Fibroblast of lung (primary cell): ENCODE measurements at places on chromosomes 4 and X. TPM values are rescaled to one million over a fixed set of nuclear protein-coding genes. Genes with fewer than 3 reads are reported as not detected.

- no peaks in the 10 kb centered on the region for H3K27me3 ChIP-seq
- no peaks in the 10 kb centered on the region for H3K4me1 ChIP-seq
- no peak for DNase-seq
- H3K27ac ChIP-seq: no peak overlapping the region
- no peaks in the 10 kb centered on the region for H3K36me3 ChIP-seq
- no peak overlapping the region for H3K4me3 ChIP-seq
Observed at GRCh38 chr4:2277956-2278355, 16.0 kb upstream of the MXD4 start.

GRCh38 chr4:124541652-124542420 lies 170.7 kb downstream of the ANKRD50 start:
- H3K4me1 ChIP-seq: no peaks in the 10 kb centered on the region
- H3K36me3 ChIP-seq: no peaks in the 10 kb centered on the region
- no peak for DNase-seq
- H3K27ac ChIP-seq: no peak overlapping the region
- H3K4me3 ChIP-seq: no peak overlapping the region

DNA sequence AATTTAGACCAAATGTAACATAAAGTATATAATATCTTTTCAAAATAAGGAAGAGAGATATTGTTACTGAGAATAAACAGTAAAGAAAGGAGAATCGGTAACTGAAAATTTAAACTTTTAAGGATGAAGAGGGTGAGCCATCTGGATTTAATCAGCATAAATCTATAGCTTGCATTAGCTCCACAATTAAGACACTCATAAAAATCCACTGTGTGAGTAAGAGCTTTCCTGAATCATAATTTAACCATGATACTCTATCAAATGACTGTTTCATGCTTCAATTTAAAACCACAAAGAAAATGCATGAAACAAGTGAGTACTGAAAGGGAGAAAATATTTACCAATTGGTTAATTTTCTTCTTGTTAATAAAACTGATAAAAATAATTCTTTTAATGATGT lies 951.5 kb upstream of the SLIT2 start:
- H3K36me3 ChIP-seq: no peaks in the 10 kb centered on the region
- no peaks in the 10 kb centered on the region for H3K27me3 ChIP-seq
- H3K27ac ChIP-seq: no peak overlapping the region
- no peaks in the 10 kb centered on the region for H3K4me1 ChIP-seq

GRCh38 chr4:187687697-187688096 lies 307.9 kb upstream of the ZFP42 start:
- peak; percentile 71 for DNase-seq
- H3K4me3 ChIP-seq: no peak overlapping the region
- H3K27ac ChIP-seq: no peak overlapping the region
- no peaks in the 10 kb centered on the region for H3K36me3 ChIP-seq

DNA sequence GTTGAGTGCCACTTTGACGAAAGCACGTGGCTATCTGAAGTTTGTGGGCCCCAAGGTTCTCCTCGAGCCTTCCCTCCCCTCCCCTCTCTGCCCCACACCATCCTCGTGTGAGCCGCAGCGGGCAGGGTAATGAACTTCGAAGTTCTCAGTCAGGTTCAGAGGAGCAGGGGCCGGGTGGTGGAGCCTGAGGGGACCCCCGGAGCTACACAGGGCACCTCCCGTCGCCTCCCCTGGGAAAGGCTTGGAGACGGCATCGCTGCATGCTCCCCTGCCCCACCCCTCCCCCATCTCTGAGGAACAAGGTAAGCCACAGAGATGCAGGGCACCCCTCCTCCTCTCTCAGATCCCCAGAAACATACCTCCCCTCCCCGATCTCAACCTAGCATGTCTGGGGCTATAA lies 2.8 kb upstream of the NKX1-1 start:
- DNase-seq: no peak
- no peaks in the 10 kb centered on the region for H3K36me3 ChIP-seq
- H3K27ac ChIP-seq: no peak overlapping the region

- H3K27ac ChIP-seq: no peak overlapping the region
- DNase-seq: no peak
- no peak overlapping the region for H3K4me3 ChIP-seq
Observed at GRCh38 chr4:124777007-124777406, 64.5 kb upstream of the ANKRD50 start.

- no peaks in the 10 kb centered on the region for H3K27me3 ChIP-seq
- no peaks in the 10 kb centered on the region for H3K36me3 ChIP-seq
- H3K27ac ChIP-seq: no peak overlapping the region
- no peak overlapping the region for H3K4me3 ChIP-seq
- no peaks in the 10 kb centered on the region for H3K4me1 ChIP-seq
Observed at GRCh38 chrX:13763489-13763888, 28.9 kb downstream of the OFD1 start.

The BEND2 gene
- total RNA-seq: not detected in 2 replicates

The GPC3 gene
- total RNA-seq: 7.1 and 45.5 TPM in 2 replicates

- peak; percentile 57 for DNase-seq
- H3K4me3 ChIP-seq: no peak overlapping the region
- no peaks in the 10 kb centered on the region for H3K27me3 ChIP-seq
- H3K4me1 ChIP-seq: no peaks in the 10 kb centered on the region
- no peaks in the 10 kb centered on the region for H3K36me3 ChIP-seq
- H3K27ac ChIP-seq: no peak overlapping the region
Observed at GRCh38 chr4:39539089-39539611, 11.9 kb upstream of the UGDH start.

- H3K36me3 ChIP-seq: no peaks in the 10 kb centered on the region
Observed at GRCh38 chr4:187390646-187391045, 604.9 kb upstream of the ZFP42 start.

DNA sequence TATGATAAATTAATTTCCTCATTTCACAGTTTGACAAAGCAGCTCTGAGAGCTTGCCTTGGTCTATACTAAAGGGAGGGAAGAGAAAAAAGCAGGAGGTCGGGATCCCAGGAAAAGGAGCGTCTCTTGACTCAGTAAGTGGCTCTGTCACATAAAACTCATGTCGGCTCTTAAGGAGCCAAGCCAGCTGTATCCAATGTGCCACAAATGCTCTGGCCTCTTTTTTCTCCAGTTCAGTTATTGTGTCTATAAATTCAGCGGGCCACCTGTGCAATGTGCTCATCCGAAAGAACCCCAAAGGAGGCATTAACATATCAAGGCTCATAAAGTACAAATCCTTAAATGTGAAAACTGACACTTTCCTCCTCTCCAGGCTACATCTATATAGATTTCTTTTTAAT lies 337.7 kb upstream of the FAM241A start:
- H3K36me3 ChIP-seq: no peaks in the 10 kb centered on the region
- H3K27me3 ChIP-seq: no peaks in the 10 kb centered on the region
- H3K4me1 ChIP-seq: no peaks in the 10 kb centered on the region
- H3K27ac ChIP-seq: no peak overlapping the region

- DNase-seq: no peak
- H3K4me1 ChIP-seq: no peaks in the 10 kb centered on the region
- H3K36me3 ChIP-seq: no peaks in the 10 kb centered on the region
- H3K27ac ChIP-seq: no peak within 1 kb of the TSS
- H3K4me3 ChIP-seq: no peak within 1 kb of the TSS
- peaks cover 12% of the 10 kb centered on the region for H3K27me3 ChIP-seq
Observed at GRCh38 chr4:163343604-163344146, at the start of gene NPY5R. Gene NPY5R (plus strand): TSS chr4:163343892. CDS start chr4:163350274, 6,382 bp downstream.

The MGST2 gene
- total RNA-seq: 4.6 and 5.3 TPM in 2 replicates

- H3K27me3 ChIP-seq: no peaks in the 10 kb centered on the region
- H3K4me3 ChIP-seq: no peak overlapping the region
- no peak overlapping the region for H3K27ac ChIP-seq
Observed at GRCh38 chrX:50677789-50678188, 136.2 kb downstream of the SHROOM4 start.

DNA sequence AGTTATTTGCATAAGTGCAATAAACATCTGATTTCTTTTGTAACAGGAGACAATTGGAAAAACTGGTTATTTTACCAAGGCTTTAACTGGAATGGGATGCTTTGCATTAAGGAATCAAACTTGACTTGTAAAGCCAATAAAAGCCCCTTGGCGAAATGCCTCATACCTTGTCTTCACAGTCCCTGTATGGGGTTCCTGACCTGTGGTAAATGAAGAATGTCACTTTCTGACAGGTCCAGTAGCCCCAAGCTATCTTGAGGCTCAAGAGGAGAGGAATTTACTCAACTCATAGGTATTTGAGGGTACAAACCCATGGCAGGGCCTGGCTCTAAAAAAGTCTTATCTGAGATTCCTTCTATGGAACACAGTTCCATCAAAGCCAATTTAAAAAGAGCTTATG lies 78.0 kb downstream of the ACOX3 start:
- no peaks in the 10 kb centered on the region for H3K27me3 ChIP-seq
- no peak for DNase-seq
- H3K4me3 ChIP-seq: no peak overlapping the region
- H3K4me1 ChIP-seq: no peaks in the 10 kb centered on the region

DNA sequence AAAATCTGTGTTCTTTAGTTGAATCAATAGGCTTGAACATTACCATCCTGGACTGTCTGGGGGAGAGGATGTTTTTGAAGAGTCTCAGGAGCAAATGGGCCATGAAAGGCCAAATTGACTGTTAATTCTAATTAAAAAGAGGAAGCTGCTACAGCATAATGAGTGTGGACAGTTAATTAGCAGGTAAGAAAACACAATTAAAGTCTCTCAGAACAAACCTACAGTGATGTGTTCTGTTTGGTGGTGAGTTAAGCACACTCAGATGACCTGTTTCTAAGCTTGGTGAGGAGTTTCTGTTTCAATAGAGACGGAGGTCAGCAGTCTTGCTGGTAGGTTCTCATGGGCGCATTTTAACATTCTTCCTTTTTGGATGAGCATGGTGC lies 68.1 kb downstream of the DRD5 start:
- H3K4me1 ChIP-seq: no peaks in the 10 kb centered on the region
- no peak for DNase-seq
- no peaks in the 10 kb centered on the region for H3K36me3 ChIP-seq
- no peaks in the 10 kb centered on the region for H3K27me3 ChIP-seq
- no peak overlapping the region for H3K27ac ChIP-seq

The FGF13 gene
- total RNA-seq: 4.6 and 9.6 TPM in 2 replicates

The ARL9 gene
- total RNA-seq: 0.26 and 0.83 TPM in 2 replicates

The CDX4 gene
- total RNA-seq: not detected in 2 replicates

DNA sequence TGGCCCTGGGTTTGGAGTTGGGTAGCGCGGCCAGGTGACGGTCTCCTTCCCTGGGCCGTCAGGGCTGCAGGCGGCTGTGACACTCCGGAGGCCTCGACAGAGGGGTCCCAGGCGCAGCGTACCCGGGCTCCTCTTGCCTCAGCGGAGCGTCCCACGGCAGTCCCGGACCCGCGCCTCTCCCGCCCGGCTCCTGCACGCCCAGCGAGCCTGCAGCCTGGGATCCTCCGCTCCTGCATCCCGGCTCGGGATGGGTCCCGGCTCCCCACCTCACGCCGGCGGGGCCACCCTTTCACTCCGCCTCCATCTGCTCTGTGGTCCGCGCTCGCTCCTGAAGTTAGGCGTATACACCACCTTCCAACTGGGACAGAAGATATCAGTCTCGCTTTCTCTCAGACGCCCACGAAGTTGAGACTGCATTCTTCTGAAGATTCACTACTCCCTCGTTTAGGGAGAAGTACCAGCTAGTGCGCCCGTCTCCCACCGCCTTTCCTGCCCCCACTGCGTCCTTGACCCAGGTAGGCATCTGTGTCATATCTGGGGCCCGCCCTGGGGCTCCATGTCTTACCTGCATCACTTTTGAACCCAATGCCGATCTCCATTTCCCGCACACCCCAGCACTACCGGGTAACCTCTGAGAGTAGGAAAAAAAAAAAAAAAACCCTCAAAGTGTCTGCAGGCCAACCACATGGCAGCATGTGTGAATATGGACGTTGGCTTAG lies 32.3 kb upstream of the KDR start:
- H3K27me3 ChIP-seq: no peaks in the 10 kb centered on the region
- H3K27ac ChIP-seq: no peak overlapping the region
- no peaks in the 10 kb centered on the region for H3K36me3 ChIP-seq

- no peaks in the 10 kb centered on the region for H3K4me1 ChIP-seq
- H3K27me3 ChIP-seq: no peaks in the 10 kb centered on the region
- H3K27ac ChIP-seq: no peak overlapping the region
- peak; percentile 0 for DNase-seq
Observed at GRCh38 chrX:91414713-91415112, 19.9 kb upstream of the PABPC5 start.

DNA sequence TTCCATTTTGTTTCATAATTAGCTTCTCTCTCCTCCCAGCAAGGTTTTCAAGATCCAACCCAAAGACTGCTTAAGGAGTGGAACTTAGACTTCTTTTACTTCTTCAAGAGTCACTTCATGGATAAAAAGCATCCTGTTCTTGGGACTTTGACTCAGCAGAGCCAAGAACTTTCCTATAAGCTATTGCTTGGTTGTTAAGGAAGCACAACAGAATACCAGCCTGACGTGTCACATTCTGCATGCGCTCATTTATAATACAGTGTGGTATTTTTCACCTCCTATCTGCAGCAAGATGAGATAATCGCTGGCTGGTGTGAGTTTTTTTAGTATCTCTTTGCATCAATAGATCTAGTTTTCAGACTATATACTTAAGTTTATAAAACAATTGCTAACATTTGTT lies 152.1 kb downstream of the PALLD start:
- no peaks in the 10 kb centered on the region for H3K4me1 ChIP-seq
- H3K27me3 ChIP-seq: no peaks in the 10 kb centered on the region
- H3K36me3 ChIP-seq: no peaks in the 10 kb centered on the region
- no peak overlapping the region for H3K27ac ChIP-seq

GRCh38 chrX:51420610-51421009 lies 75.8 kb downstream of the NUDT11 start:
- H3K4me3 ChIP-seq: no peak overlapping the region
- DNase-seq: peak; percentile 26
- H3K27ac ChIP-seq: no peak overlapping the region
- H3K4me1 ChIP-seq: no peaks in the 10 kb centered on the region
- no peaks in the 10 kb centered on the region for H3K36me3 ChIP-seq
- no peaks in the 10 kb centered on the region for H3K27me3 ChIP-seq

The MED12 gene
- 17.5 and 33.2 TPM in 2 replicates for total RNA-seq

DNA sequence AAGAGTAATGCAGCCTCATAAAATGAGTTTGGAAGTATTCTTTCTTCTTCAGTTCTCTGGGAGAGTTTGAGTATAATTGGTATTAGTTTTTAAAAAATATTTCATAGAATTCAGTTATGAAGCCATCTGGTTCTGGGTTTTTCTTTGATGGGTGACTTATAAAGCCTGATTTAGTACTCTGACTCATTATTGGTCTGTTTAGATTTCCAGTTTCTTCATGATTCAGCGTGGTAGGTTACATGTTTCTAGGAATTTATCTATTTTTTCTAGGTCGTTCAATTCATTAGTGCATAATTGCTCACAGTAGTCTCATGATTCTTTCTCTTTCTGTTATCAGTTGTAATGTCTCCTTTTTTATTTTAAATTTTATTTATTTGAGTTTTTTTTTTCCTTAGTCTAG lies 111.2 kb downstream of the CEP44 start:
- peak overlapping the region; percentile 33 for H3K4me3 ChIP-seq
- no peaks in the 10 kb centered on the region for H3K36me3 ChIP-seq
- H3K4me1 ChIP-seq: no peaks in the 10 kb centered on the region
- H3K27me3 ChIP-seq: no peaks in the 10 kb centered on the region

The NPY1R gene
- under 0.01 TPM in 2 replicates for total RNA-seq
